ENCODE measurements at places on chromosomes 4 and X.

GRCh38 chr4:87239821-87240220 lies 19.4 kb upstream of the KLHL8 start:
- DNase-seq: no peak

DNA sequence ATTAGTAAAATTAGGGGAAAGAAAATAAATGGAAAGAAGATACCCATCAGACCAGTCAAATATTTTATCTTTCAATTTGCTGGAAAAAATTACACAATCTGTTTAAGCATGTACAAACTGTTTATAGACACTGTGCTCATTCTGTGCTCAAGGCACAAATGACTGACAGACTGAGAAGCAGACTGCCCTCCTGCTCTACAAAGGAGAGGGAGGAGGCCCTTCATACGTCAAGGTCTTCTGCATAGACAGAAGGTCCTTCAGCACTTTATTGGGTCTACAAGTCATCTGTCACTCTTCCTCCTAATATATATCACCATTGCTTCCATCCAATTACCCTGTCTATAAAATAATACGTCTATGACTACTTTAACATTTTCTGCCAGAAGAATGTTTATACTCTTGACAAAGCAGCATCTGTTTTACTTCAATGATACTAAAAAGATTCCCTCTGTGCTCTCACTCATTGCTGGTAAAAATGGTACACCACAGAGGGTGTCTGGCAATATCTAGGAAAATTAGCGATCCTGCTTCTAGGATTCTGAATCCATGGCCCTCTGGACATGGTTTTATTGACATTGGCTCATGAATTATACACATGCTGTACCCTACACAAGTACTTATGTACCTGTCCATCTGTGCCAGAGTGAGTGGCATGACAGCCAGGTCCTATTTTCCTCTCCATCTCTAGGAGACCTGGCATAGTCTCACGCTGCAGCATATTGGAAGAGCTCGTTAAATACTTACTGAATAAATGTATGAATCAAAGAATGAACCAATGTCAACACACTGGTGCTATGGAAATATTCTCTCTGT lies 11.3 kb downstream of the SLC10A6 start:
- no peak for DNase-seq

DNA sequence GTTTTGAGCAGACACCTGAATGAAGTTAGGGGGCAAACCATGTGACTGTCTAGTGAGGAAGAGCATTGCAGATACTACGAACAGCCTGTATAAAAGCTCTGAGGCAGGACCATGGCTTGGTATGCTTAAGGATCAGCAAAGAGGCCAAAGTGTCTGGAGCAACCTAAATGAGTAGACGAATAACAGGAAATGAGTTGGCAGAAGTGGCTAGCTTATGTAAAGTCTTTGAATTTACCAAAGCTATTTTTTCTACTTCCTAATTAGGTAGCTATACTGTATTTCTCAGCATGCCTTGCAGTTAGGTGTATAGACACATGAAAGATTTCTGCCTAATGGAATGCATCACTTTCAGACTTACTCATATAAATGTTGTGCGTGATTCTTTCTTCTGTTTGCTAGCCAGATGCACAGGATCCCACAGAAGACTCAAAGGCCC lies 9.3 kb upstream of the GPRIN3 start:
- DNase-seq: peak; percentile 77

- DNase-seq: no peak
Observed at GRCh38 chrX:153775293-153776119, 5.3 kb upstream of the SRPK3 start.

- DNase-seq: no peak
Observed at GRCh38 chrX:51776851-51777250, 33.6 kb downstream of the GSPT2 start.

- peak; percentile 37 for DNase-seq
Observed at GRCh38 chr4:101707596-101707995, 82.9 kb upstream of the BANK1 start.

DNA sequence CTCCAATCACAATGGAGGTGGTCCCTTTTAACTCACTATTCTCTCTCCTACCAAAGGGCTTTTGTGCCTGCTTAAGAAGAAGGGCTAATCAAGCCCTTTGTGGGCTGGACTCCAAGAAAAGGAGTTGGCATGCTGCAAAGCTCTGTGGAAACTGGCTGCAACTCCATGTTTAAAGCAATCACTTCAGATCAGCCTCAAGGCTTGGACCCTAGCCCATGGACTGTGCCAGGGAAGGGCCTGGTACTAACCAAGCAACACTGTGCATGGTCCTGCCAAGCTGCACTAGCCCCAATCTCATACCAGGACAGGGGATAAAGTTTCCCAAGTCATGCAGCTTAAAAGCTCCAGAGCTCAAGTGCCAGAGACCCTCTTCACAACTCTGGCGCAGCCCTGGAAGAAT lies 86.7 kb downstream of the ATP8A1 start:
- no peak for DNase-seq

DNA sequence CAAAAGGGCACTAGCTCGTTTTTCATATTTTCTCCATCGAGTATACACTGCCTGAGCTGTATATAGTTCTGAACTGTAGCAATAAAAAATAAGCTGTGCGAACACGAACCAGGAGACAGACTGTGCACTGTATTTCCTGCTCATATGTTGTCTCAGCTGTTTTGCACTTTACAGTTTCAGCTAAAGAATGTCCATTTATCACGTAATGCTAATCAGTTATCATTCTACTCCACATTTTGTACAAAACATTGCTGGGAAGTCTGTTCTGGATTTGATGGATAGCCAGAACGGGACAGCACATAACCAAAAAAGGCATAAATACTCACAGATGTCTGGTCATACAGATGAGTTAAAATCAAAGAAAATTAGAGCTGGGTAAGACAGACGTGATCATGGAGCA lies 315.5 kb upstream of the ADGRL3 start:
- DNase-seq: peak; percentile 14

- no peak for DNase-seq
Observed at GRCh38 chr4:38089961-38090360, 129.8 kb downstream of the PTTG2 start.

DNA sequence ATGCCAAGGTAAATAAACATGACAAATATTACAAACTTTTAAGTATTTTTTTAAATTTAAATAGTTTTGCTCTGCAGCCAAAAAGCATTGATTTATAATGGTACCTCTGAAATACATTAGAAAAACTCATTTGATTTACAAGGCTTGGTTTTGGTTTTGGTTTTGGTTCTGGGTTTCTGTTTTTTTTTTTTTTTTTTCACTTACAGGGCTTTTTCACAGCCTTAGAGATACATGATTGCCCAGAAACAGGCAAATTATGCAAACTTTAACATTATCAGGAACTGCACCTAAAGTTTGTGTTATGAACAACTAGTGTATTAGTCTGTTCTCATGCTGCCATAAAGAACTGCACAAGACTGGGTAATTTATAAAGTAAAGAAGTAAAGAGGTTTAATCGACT lies 196.4 kb upstream of the DDX53 start:
- no peak for DNase-seq

All from choroid plexus epithelial cell (primary cell).